ENCODE measurements at places on chromosomes 2 and 18.

- DNase-seq: no peak
Observed at GRCh38 chr18:22320771-22321170, 96.9 kb downstream of the CTAGE1 start.

- DNase-seq: no peak
Observed at GRCh38 chr18:76903386-76903785, 81.0 kb downstream of the ZNF236 start.

GRCh38 chr2:38485734-38486133 is 108.7 kb upstream of the ATL2 start:
- no peak for DNase-seq

DNA sequence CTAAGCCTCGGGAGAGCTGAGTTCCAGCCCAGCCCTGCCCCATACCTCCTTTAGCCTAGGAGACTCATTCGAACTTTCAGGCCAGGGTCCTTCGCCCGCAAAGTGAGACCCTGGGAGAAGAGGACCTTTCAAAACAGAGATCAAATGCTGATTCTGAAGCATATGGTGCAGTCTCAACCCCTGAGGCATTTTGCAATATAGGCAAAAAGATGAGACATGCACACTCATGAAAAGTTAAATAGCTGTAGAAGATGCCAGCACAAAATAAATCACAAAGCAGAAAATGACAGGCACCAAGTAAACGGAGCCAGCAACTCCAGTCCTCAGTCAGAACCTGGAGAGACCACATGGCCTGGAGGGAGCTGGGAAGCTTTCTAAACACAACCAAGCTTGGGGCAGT is 542.7 kb upstream of the RAB6C start:
- no peak for DNase-seq

- DNase-seq: no peak
Observed at GRCh38 chr2:210515911-210516310, 39.4 kb upstream of the LANCL1 start.

- DNase-seq: peak; percentile 88
Observed at GRCh38 chr2:46521215-46521683, 41.9 kb downstream of the TMEM247 start.

GRCh38 chr2:15800495-15801329 is 139.6 kb upstream of the MYCN start:
- peak; percentile 35 for DNase-seq

DNA sequence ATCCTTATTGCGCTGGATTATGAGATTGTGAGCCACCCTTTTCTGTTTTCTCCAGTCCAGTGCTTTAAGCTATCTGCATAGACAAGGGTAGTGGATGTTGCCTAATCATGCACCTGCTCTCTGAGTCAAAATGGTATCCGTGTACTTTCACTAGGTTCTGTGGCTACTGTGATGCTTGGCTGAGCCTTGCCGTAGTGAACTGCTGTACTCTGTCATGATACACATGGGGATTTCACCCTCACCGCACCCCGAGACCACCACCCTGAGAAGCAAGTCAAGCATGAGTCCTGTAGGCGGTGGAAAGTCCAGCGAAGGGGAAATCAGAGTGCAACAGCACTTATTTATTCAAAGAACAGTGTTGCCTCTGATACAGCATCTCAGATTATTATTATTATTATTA is 55.0 kb downstream of the ARHGAP25 start:
- DNase-seq: no peak

- DNase-seq: no peak
Observed at GRCh38 chr2:165629776-165630175, 160.3 kb downstream of the CSRNP3 start.

- DNase-seq: no peak
Observed at GRCh38 chr2:143608758-143609157, 479.5 kb downstream of the ARHGAP15 start.

GRCh38 chr2:83873110-83873509 is 586.0 kb downstream of the SUCLG1 start:
- DNase-seq: no peak

DNA sequence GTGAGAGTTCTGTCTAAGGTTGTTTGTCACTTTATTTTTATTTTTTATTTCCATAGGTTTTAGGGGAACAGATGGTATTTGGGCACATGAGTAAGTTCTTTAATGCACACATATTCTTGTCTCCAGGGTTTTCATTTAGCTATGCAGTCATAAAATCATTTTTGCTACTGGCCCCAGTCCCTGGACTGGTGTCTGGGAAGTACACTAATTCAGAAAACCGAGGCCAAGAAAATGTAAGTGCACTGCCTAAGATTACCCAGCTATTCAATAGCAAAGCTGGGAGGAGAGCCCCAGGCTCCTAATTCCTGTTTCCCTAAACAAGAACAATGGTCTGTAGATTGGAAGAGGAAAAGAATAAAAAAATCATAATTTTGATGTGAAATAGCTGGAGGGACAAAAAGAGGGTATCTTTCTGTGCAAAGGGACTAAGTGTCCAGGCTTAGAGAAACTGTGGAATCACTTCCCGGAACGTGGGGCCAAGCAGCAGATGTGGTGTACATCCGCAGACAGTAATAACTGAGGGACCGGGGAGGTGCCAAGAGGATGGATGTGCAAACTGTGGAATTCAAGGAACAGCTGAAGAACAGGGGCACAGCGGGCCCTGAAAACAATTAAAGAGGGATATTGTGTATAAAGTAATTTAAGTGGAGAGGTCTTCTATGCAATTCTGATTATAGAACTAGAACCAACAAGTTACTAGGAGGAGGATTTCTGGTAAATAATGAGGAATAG is 236.3 kb downstream of the ACKR3 start:
- DNase-seq: no peak

DNA sequence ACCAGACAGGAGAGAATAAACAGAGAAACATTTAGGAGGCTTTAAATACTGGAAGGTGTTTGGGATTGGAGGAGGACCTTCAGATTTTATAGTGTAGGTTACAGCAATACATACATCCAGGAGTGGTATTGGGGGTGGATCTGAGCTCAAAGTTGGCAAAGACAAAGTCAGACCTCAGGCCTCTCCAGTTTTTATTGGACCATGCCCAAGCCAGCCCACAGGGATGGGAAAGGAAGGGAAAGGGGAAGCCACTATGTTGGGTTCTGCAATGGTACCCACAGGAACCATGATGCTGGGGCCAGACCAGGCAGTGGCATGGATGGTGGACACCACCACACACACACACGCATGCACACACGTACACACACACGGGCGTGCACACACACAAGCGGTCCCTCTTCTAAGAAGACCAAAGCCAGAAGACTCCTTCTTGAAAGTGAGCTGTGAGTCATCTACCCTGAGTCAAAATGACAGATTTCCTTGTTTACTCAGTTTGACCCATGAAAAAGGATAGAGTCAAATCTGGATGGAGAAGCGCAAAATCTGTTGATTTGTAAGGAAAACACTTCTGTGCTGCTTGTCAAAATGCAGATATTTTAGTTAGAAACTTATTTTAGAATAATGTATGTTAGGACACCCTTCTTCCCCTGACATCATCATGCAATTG is 87.9 kb downstream of the TRABD2A start:
- no peak for DNase-seq

- DNase-seq: no peak
Observed at GRCh38 chr2:237074211-237074993, 11.3 kb upstream of the COPS8 start.

DNA sequence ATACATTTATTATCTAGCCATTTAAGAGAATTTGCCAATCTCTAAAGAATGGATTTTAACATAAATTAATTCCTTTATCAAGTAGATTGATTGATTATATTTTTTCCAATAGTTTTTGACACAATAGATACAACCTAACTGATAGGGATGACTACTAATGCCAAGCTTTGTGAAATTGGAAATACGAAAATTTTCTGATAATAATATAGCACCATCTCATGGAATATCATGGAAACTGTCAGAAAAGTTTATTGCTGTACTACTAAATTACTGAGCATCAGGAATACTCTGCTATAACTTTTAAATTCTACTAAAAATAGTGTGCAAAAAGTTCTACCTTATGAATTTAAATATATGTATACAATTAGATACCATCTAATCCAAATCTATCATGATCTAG is 101.8 kb upstream of the MAP2 start:
- no peak for DNase-seq

DNA sequence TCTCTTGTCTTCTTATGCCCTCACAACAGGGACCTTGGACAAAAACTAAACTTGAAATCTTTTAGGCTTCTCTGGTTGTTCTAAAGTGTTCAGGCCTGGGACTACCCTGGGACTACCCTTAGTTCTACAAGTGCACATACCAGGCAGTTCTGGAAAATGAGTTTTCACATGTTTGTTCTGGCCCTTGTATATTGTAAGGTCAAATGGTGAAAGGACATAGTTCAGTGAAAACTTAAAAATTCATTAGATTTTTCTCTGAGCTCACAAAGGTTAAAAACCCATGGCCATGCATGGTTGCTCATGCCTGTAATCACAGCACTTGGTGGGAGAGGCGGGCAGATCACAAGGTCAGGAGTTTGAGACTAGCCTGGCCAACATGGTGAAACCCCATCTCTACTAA is 875.5 kb upstream of the FAM98A start:
- no peak for DNase-seq

DNA sequence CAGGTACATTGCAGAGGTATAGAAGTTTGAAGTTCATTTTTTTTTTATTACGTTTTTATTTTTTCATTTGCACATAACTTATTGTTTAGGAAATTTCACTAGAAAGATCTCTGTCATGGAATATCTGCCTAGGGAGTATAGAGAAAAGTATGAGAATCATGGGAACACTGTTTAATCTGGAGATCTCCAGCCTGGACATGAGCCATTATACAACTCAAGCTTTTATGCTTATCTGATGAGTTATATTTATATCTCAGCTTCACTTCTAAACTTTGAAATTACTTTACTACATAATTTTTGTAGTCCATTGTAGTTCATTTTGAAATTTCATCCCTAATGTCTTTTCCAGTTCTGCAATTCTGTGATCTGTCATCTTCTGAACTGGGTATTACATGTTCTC is 515.6 kb downstream of the ERBB4 start:
- DNase-seq: no peak

DNA sequence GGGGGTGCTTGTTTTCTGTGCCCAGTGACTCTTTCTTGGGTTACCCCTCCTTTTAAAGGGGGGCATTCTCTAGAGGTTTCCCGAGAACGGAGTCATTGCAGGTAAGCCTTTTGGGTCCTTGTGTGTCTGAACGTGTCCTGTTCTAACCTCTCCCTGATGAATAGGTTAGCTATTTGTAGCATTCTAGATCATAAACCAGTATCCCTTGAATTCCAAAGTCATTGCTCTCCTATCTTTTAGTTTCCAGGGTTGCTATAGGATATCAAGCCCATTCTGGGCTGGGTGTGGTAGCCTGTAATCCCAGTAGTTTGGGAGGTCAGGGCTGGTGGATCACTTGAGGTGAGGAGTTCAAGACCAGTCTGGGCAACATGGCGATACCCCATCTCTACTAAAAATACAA is 65.9 kb upstream of the YWHAQ start:
- no peak for DNase-seq

GRCh38 chr2:241563981-241564595 is 5.5 kb downstream of the BOK start:
- peak; percentile 50 for DNase-seq

GRCh38 chr2:120453635-120453998 is 107.7 kb downstream of the INHBB start:
- DNase-seq: no peak
